ENCODE measurements at places on chromosomes 2 and 18.
A peak's percentile ranks its signal among the peaks of the same experiment; 100 is the strongest.

GRCh38 chr2:41966920-41967319 is 80.9 kb upstream of the PKDCC start:
- no peak for DNase-seq

DNA sequence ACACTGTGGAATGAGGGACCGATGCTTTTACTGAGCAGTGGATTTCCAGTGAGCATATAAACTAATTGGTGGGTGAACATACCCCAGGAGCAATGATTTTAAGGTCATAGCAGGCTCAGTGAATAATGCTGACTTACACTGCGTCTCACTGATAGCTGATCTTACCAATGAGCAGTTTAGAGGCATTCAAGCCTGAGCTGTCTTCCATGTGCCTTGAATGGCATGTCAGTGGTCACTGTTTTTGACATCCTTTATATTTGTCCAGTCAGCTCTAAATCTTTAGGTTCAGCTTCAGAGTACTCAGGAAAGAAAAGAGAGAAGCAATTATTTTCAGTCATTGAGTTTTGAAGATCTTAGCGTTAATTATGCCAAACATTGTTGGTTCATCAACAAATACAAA is 88.3 kb downstream of the CAMKMT start:
- DNase-seq: no peak

- DNase-seq: no peak
Observed at GRCh38 chr18:46013484-46014189, 46.5 kb upstream of the EPG5 start.

DNA sequence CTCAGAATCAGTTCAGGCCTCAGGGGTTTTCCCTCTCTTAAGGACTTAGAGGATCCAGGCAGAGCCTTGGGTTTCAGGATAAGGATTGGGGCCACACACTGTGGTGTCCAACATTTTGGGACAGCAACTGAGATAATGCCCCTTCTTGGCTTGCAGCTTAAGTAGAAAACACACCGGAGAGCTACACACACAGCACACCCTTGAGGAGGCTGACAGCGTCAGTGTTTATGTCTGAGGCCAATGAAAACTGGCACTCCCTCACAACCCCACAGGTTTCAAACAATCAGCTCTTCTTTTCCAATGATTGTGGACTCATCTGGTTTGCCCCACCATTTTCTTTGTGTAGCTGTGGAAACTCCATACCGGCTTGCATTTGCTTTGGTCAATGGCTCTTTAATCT is 257.7 kb downstream of the CDCA7 start:
- no peak for DNase-seq

DNA sequence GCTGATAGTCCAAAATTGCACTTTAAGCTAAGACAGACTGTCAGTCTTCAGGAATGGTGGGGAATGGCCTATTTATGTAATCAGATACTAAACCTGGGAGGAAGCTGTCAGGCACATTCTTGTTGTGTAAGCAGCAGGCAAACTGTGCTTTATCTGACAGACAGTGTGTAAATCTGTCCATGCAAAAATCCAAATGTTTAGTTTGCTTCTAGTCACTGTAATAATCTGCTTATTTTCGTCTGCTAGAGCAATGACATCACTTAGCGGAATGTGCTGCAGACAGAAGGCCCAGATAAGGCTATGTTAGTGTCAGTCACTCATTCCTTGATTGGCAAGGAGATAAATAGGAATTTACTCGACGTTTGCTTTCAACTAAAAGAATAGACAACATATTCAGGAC is 263.5 kb downstream of the ZNF407 start:
- no peak for DNase-seq

- DNase-seq: peak; percentile 17
Observed at GRCh38 chr2:199459286-199460100, 1.8 kb upstream of the SATB2 start.

- DNase-seq: no peak
Observed at GRCh38 chr2:224807153-224807964, 91.2 kb upstream of the CCDC195 start.
